Head of caudate nucleus (tissue), 42 donors: ENCODE measurements at places on chromosomes 11 and 22.

- no peak for DNase-seq
Measured at GRCh38 chr22:27987557-27987956, 68.5 kb upstream of the PITPNB start.

DNA sequence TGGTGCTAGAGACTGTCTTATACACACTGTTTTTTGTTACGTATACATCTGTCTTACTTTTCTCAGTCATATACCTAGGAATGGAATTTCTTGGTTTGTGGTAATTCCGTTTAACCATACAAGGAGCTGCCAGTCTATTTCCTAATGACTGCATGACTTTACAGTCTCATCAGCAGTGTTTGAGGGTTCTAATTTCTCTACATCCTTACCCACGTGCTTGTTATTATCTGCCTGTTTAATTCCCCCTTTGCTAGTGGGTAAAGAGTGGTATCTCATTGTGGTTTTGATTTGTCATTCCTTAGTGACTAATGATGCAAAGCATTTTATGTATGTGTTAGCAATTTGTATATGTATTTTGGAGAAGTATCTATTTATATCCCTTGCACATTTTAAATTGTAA is 1008.0 kb downstream of the FAM181B start:
- no peak for DNase-seq

DNA sequence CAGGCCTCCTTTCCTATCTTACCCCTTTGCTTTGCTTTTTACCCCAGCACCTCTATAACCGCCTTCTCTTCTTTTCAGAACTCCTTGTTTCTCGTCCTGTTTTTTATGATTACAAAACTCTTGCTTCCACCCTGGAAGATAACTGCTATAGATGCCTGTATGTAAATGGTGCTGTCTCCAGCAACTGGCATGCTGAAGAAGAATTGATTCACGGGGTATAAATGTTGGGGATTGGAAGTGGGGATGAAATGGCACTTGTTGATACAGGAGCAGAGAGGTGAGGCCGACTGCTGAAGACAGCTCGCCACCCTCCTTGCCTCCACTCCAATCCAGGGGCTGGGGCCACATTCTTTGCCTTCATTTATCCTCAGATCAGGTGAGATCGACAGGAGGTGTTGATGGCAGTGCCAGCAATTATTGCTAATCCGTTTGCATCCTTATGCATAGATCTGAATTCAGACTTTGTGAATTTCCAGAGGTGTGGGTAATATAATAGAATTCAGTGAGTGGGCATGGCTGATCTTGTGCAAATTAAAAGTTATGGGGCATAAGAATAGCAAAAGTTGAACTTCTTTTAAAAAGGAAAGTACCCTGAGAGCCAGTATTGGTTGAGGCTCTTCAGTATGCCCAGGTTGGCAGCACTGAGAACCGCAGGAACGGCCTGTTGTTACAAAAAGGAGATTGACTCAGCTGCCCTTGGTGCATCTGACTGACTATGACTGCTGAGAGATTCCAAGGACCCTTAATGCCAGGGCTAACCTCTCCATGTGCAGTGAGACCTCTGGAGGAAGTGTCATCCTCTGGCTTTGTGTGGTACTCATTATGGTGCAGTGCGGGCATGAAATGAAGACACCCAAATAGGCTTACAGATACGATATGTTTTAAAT is 5.3 kb downstream of the NEAT1 start:
- no peak for DNase-seq

- DNase-seq, result peak; percentile 11
Measured at GRCh38 chr22:48902001-48902869, 925.4 kb downstream of the BRD1 start.

DNA sequence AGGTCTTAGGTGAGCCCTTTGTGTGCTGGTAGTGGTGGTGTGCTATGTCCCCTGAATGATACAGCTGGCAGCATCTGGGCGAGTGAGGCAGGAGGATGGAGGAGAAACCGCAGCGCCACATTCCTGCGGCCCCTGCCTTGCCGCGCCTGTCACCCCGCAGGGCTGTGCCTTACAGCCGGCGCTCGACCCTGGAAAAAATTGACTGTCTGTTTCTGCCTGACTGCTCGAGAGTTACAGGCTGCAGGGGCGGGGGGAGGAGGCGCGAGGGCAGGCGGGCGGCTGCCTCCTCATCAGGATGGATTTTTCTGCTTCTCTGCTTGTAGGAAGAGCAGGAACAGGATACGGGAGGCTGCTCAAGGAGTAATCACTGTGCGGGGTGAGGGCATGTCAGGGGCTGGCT is 443.4 kb downstream of the MIAT start:
- DNase-seq, result peak; percentile 34

GRCh38 chr11:125091247-125091876 is 20.1 kb downstream of the TMEM218 start:
- peak; percentile 51 for DNase-seq

GRCh38 chr22:18970948-18971315 is 34.8 kb upstream of the PRODH start:
- DNase-seq, result no peak

DNA sequence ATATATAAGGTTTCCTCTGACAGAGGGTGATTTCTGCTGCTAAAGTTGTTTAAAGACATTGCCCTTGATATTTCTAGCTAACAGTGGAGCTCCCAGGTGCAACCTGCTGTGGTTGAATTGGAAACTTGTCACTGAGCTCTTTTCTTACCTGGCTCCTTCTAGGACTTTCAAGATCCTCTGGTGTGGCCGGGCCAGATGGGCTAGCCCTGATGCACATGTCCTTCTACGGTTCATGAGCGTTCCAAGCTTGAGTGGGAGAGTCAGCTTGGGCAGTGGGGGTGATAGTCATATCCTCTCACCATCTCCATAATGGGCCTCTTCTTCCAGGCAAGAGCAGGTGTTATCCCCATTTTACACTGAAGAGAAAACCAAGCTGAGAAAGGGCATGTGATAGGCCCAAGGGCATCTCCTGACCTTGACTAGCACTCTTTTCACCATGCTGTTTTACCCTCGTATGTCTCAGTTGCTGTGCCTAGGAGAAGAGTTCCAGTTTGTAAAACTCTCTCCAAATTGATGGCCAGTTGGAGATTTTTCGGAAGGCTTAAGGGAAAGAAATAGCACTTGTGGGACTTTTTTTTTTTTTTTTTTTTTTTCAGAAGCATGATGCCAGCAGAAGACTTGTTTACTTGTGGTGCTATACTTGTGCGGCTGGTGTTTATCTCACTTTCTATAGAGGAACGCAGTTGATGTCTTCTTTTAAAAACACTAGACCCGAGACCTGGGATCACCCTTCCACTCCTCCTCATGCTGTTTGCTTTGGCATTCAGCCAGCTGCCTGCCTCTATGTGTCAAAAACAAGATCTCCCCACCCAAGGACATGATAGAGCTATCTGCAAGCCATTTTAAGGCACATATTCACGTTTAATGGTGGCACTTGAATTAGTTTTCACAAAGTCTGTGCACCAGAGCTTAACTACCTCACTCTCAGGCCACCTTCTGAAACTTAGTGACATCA is 32.6 kb downstream of the TEAD1 start:
- no peak for DNase-seq

DNA sequence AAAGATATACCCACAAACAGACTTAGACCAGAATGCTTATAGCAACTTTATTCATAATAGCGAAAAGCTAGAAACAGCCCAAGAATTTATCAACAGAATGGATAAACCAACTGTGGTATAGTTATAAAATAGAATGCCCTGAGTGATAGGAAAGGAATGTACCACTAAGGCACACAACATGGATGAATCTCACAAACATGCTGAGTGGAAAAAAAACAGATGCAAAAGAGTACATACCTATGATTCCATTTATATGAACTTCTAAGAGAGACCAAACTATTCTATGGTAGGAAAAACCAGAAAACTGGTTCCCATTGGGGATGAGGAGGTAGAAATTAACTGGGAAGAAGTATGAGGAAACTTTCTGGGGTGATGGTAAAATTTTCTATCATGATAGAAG is 40.4 kb upstream of the GRIK4 start:
- DNase-seq, result no peak

- DNase-seq, result no peak
Measured at GRCh38 chr11:1878137-1879031, 13.3 kb downstream of the PRR33 start.

- DNase-seq, result no peak
Measured at GRCh38 chr11:128830290-128831173, 36.6 kb downstream of the KCNJ1 start.

- no peak for DNase-seq
Measured at GRCh38 chr11:3380706-3381545, 2.0 kb upstream of the ZNF195 start.

GRCh38 chr11:35632301-35632700 is 14.0 kb downstream of the FJX1 start:
- no peak for DNase-seq

DNA sequence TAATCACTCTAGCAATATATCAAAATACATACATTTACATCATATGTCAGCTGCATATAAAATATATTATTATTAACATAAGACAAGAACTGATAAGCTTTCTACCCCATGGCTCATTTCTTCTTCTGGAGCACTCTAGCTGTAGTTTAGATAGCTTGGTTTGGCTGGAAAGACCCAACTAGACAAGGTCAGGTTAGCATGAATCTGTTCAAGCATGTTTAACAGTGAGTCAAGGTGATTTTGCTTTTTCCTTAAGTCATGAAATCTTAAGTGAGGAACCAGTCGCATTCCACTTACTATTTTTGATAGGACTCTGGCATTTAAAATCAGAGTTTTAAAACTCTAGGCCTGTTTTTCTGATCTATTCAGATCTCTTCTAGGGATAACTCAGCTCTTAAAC is 157.0 kb upstream of the PDGFD start:
- DNase-seq, result no peak

DNA sequence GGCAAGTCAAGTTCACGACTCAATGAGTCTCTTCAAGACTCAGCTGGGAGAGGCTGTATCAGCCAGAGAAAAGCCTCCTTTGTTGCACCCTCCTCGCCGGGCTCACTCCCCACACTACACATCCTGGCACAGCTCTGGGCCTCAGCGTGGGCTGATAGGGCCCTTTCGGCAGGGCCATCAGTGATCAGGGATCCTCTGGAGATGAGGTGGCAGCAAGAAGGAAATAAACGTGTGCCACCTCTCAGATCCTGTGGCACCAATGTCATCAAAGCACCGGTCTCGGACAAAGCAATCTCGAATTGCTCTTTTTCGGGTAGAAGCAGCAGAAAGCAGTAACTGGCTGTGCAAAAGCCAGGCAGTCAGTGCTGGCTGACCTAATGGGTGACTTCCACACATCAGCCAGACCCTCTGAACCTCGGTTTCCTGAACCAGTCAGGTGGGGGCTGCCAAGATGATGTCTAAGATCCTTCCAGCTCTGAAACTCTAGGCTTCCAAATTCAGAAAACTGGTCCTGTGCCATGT is 2.1 kb downstream of the EHD1 start:
- DNase-seq, result peak; percentile 44

GRCh38 chr22:43164636-43165035 is 13.3 kb downstream of the TSPO start:
- DNase-seq, result no peak

DNA sequence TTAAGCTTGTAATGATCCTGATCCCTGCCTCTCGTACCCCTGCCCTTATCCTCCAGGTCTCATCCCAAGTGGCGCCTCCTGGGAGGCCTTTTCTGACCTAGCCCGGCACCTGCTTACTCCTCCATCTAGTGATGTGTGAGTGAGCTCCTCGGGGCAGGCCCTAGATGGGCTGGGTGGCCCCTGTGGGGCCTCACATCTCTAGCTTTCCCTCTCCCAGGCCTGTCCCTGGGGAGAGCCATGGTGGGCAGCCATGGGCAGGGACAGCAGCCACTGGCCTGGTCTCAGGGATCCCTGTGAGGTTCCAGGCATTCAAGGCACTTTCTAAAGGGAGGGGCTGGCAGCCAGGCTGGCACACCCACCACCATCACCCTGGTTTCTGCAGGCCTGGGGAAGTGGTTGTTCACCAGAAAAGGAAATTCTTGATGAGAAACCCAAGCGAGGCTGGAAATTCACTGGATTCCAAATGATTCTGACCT is 27.9 kb downstream of the GNAZ start:
- DNase-seq, result no peak

DNA sequence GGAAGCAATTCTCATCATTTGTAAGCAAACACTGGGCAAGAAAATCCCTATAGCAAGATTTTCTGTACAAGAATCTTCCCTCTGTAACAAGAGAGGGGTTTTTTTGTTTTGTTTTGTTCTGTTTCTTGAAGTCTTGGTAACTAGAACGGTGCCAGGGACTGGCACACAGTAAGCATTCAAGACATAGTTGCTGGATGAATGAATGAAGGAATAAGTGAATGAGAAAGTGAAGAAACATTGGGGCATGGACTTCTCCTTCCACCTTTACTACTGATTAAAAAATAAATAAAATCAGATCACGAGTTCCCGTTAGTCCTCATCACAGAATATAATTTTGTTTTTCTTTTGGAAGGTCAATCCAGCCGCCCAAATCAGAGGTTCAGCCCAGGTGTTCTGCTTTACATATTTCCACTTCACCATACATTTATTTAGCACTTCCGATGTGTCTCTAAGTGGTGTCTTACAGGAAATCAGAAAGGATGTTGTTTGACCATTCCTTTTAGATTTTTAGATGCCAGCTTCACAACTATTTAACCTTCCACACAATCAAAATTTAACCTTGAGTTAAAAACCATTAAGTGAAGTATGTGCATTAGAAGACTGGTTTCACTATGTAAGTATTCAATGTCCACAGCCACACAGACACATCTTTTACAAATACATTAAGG is 281.2 kb downstream of the CADM1 start:
- DNase-seq, result no peak

DNA sequence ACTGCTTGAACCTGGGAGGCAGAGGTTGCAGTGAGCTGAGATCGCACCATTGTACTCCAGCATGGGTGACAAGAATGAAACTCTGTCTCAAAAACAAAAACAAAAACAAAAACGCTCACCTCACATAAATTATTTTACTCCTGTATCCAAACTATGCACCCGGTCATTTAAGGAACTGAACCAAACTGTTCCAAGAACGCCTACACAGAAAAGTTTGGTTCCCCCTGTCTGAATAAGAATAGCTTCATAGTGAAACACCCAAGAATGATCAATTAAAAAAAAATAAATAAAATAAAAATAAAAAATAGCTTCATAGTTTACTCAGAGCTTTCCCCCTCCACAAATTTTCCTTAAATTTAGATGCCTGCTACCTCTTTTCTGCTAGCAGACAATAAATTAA is 13.7 kb downstream of the NUP98 start:
- no peak for DNase-seq

DNA sequence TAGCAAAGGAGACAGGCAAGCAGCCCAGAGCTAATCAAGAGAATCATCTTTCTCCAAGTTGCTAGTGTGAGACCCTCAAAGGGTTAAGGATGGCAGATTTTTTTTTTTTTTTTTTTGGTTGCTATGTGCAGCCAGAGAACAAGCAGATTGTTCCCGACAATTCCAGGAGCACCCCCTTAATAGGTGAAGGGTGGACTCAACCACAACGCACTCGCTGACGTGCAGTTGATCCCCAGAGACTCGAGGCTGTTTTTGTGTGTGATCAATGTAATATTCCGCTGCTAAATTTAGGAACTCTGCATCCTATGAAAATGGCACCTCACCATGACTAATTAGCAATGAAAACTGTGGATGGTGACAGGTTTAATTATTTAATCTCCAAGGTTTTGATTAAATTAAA is 789.0 kb downstream of the KCNA4 start:
- no peak for DNase-seq
